ENCODE measurements at places on chromosomes 2 and 18.

- no peak for DNase-seq
Observed at GRCh38 chr2:206555721-206556120, 86.6 kb upstream of the FAM237A start.

DNA sequence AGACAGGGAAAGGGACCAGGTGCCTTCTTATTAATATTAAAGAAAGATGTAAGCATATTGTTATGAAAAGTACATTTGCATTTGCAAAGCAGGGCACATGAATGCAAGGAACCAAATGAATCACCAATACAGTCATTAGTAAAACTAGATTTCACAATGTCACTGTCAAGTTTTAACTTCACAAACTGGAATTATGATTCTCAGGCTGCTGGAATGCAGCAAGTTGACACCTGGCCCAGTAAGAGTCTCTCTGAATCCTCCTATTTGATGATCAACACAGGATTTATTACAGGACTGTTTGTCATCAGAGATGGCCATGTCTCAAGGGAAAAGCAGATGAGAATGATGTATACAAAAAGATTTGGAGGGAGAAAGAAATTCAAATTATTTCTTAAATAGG is 72.9 kb upstream of the STK39 start:
- DNase-seq: no peak

- no peak for DNase-seq
Observed at GRCh38 chr2:208980321-208980720, 443.5 kb upstream of the MAP2 start.

GRCh38 chr2:191056228-191056627 is 42.3 kb upstream of the STAT1 start:
- no peak for DNase-seq

DNA sequence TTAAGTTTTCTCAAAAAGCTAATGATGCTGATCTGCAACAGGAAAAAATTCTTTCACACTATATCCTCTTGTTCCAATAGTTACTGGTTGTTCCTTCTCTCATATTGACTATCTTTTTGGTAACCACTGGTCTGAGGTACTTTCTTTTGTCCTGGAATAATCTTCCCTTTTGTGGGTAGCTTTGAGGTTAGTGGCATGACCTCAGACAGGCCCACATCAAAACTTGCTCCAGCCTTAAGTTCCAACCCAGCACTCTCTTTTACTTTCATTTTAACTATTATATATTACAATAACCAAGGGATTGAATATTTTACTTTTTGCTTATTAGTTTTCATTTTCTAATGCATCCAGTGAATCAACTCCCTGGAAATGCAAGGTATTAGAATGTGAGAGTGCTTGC is 9.5 kb downstream of the REG1A start:
- DNase-seq: no peak

- no peak for DNase-seq
Observed at GRCh38 chr18:13260935-13261640, 42.5 kb downstream of the LDLRAD4 start.

DNA sequence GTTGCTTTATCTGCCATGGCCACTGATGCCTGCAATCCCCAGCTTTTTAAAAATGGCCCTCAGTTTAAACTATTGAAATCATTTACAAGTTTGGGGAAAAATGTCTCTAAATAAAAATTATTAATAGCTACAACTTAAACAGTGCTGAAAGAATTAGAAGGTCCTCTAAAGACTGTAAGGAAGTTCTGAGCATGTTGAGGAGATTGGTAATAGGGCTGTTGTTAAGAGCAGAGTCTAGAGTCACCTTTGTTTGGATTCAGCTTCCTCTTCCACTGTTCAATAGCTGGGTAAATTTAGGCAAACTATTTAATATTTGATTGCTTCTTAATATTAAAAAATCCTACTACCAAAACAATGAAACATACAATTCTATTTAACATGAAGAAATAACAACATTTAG is 1127.1 kb upstream of the DDX18 start:
- DNase-seq: no peak

- DNase-seq: no peak
Observed at GRCh38 chr2:21361957-21362486, 238.3 kb downstream of the TDRD15 start.

DNA sequence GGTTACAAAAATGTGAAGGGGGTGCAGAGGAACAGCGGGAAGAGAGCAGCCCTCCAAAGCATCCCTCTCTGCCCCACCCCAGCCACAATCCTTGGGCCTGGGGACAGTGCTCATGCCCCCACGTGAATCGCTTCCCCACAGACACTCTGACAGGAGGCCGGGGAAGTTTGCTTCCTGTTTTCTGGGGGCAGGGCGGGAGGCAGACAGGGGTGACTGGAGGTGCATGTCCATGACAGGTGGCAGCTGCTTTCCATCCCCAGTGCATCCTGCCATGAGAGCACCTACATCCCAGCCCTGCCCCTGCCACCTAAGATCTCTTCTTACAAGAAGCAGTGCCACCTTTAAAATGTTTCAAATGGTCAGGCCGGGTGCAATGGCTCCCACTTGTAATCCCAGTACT is 47.2 kb upstream of the UBE2F start:
- DNase-seq: no peak

DNA sequence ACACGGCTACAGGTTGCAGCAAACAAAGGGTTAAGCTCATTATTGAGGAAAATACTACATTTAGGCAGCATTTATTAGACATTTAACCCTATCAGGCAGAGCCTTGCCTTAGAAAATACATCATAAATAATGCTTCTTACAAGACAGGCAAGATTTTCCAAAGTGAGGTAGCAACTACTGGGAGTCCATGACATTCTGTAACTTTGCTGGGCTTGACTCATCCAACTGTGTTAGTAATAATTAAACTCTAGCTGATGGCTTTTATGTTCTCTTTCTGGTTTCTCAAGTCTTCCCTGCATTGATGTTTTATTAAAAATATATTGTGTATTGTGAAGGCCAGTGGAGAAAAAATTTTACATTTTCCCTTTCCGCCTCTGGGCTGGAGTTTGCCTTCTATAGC is 291.3 kb downstream of the AFF3 start:
- DNase-seq: no peak

DNA sequence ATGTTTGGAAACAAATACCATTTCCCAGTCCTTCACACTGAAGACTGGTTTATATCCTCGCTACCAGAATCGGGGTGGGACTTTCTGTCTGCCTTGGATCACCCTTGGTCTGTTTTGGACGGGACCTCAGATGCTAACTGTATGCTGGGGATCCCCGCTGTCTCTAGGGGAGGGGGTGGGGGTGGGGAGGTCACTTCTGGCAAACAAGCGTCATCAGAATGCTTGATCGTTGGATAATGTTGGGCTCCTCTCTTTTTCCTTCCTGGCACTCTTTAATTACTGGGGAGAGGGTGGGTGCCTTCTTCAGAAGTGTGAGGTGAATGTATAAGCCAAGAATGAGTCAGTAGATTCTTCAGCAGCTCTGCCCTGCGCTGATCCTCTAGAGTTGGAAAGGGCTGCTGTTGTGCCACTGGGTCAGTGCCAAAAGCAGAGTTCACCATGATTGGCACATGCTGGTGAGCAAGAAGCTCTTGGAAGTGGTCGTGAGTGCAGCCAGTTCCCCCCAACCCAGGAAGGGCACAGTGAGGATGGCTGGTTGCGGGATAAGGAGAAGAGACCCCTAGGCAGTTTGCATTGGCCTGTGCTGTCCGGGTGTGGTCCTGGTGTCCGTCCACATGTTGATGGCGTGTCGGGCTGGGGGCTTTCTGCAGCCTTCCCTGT is 32.2 kb downstream of the DGKD start:
- no peak for DNase-seq

Measured in activated T-cell treated with anti-CD3 and anti-CD28 coated beads for 4 hours (primary cell).